Tibial nerve (tissue), 4 donors: ENCODE measurements at places on chromosomes 11 and 22. TPM values are rescaled to one million over a fixed set of nuclear protein-coding genes. Genes with fewer than 3 reads are reported as not detected.

DNA sequence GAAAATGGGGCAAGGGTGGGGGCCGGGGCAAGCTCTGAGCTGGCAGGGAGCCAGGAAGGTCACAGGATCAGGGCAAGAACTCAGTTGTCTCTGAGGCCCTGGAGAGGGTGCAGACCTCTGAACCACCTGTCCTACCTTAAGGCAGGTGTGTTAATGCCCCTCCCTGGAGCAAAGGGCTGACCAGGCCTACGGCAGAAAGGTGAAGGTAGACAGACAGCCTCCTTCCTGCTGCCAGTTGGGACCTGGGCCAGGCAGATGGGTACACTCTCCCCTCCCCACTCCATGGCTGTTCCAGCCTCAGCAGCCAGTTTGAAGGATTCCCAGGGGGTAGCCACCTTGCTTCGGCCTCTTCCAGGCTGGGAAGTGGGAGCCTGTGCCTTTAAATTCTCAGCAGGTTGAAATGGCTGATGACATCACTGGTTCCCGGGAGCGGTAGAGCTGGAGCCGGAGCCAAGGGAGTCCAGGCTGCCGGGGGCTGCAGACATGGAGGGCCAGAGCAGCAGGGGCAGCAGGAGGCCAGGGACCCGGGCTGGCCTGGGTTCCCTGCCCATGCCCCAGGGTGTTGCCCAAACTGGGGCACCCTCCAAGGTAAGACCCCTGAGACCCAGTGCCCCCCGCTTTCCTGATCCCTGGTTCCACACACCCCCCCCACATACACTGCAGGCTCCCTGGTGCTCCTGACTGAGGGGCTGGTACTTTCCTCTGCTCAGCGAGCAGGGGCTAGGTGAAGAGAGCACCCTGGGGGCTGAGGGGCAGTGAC lies at the start of gene INPP5J:
INPP5J (plus strand) TSS at position 435 of the 760 bp plus-strand sequence; CDS start at position 484, 49 bp downstream.
- no peak for DNase-seq

DNA sequence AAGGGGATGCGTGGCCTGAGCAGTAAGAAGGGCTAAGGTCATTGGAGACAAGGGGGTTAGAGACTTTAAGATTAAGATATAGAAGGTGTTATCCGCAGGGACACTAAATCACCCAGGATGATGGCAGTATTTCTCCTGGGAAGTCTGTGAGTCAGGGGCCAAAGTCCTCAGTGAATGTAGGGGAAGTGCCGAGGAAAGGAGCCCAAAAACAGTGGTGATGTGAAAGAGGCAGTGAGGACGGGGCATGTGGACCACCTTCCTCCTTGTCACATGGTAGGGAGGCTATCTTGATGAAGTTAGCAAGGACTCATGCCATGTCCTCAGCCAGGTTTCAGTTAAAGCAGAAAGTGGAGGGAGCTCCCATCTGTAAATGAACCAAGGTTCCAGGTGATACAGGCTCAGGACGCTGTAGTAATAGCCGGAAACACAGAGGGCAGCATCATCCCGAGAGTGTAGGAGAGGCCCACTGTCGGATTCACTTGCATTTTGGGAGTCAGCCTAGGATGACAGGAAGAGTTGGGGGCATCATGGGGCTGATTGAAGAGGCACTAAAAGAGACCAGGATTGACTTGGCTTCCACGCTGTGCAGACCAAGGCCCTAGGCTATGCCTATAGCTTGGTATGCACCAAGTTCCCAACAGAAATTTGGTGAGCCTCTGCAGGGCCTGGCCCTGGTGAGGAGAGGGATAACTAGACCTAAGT lies 33.5 kb downstream of the WEE1 start:
- DNase-seq: no peak

GRCh38 chr22:45179276-45180049 lies 15.7 kb downstream of the NUP50 start:
- no peak for DNase-seq

DNA sequence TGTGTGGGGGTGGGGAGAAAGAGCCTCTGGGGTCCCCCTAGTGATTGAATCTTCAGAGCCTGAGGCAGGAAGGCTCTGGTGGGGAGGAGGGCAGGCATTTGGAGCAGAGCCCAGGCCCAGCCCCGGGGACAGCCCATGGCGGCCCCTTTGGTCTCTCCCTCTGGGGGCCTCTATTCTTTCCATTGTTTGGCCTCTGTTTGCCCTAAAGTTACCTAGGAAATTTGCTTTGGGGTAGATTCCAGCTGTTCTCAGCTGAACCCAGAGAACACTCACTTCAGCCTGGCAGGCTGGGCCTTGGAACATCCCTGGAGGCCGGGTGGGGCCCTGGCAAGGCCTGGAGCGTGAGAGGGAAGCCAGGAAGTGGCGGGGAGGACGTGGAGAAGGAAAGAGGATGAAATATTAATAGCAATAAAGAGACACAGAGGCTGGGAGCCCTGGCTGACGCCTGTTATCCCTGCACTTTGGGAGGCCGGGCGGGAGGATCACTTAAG lies 22.9 kb upstream of the A4GALT start:
- peak; percentile 77 for DNase-seq

DNA sequence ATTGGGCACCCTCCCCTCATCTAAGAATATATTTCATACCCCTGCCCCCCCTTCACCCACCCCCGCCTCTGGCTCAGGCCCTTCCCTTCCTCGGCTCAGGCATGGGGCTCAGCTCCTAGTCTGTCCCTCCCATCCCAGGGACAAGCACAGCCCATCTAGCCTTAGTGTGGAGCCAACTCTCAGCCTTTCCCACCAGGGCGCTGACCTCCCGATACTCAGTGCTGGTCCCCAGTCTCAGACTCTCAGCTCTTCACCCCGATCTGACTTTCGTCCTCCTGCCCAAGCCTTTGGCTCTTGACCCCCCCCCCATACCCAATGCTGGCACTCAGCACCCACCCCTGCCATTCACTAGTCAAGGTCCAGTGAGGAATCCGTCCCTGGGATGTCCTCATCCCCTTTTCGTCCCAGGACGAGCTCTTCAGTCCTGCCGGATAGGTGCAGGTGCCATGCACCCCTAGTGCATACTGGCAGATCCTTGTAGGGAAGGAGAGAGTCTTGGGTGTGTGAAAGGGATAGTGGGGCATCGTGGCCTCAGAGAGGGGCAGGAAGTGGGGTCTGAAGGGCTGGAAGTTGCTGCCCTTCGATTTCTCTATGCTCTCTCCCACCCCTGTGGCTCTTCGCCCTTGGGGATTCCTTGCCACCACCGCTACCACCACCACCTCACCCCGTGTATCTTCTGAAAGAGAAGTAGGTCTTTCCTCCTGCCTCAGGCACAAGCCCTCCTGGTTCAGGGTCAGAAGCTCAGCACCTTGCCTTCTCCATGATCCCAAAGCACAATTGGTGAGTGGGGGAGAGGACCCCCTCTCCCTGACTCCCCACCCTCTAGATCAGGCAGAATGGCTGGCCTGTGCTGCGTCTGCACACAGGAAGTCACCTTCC lies 2.4 kb downstream of the TPBGL start:
- DNase-seq: no peak

DNA sequence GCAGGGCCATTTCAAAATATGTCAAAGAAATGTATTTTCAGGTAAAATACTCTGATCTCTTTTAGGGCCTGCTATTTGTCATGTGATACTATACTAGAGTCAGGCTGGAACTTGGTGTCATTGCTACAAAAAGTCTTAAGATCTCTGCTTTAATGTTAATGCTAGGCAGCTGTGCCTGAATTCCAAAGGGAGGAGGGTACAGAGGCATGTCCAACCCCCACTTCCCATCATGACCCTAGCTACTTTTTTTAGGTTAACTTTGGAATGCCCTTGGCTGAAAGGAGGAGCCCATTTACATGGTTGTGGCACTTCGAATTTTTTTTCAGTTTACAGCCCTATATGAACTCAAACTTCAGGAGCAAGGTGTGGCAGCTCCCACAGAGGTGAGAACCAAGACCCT lies 58.1 kb downstream of the OSBP2 start:
- DNase-seq: no peak

DNA sequence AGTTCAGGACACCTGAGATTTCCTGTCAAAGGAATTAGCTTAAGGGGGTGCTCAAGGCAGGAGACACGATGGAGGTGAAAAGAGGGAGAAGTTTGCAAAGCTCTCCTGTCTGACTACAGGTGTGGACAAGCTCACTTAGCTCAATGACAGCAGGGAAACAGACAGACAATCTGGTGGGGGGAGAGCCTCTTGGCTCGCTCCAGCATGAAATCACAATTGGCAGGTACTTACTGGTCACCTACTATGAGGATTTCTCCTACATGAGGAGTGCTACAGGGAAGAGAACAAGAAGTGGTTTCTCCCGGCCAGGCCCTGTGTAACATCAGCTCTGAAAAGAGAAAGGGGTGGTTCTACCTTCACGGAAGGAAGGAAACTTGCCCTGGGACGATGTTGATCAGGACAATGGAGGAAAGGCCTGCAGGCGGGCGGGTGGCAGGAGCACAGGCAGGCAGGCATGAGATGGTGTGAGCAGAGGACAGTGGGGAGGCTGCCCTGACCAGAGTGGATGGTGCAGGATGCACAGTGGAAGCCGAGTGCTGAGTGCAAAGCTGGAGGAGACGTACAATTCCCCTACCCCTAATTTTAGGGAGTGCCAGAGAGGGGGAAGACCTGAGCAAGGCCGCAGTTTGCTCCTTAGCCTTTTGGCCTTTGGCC lies 57.9 kb upstream of the CRTAM start:
- no peak for DNase-seq

DNA sequence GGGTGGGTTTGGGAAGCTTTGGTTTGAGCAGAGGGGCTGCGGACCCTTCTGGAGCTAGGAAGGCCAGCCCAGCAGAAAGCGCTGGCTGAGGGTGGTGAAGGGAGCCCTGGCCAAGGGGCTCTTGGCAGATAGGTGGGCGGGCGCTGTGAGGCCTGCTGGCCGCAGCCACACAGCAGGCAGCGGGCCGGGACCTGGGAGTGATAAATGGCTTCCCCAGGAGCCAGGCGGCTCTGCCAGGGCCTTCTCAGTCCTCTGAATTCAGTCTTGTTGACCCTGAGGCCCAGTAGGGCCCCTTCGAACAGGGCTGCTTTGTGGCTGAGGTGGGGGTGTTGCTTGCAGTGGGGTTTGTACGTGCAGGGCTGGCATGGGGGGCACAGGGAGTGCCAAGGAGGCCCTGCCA lies 33.4 kb upstream of the H19 start:
- DNase-seq: no peak

DNA sequence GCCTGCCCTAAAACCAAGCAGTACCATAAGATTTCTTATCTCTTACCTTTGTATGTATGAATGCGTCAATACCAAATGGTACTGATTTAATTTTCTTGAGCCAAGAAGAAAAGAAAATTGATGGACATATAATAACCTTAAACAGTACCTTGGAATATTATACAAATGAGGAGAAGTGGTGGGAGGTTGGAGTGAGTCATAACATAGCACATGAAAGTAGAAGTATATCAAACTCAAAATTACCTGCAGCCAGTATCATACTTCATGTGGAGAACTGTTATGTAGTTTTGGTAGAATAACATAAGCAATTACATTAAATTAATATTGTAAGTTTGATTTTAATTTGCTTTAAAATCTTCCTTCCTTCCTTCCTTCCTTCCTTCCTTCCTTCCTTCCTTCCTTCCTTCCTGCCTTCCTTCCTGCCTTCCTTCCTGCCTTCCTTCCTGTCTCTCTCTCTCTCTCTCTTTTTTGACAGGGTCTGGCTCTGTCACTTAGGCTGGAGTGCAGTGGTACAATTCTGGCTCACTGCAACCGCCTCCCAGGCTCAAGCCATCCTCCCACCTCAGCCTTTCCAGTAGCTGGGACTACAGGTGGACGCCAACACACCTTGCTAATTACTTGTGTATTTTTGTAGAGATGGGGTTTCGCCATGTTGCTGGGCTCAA lies 460.9 kb upstream of the CCDC90B start:
- no peak for DNase-seq

- DNase-seq: no peak
These were observed 1058.9 kb upstream of the CCDC90B start for GRCh38 chr11:84345027-84345426.

The IL18 gene
- 29.0 TPM for total RNA-seq

GRCh38 chr11:28739489-28740280 lies 631.5 kb downstream of the METTL15 start:
- no peak for DNase-seq
